Endodermal cell (in vitro differentiated cells): ENCODE measurements at places on chromosomes 6 and 20. TPM values are rescaled to one million over a fixed set of nuclear protein-coding genes. Genes with fewer than 3 reads are reported as not detected.

- H3K27me3 ChIP-seq: no peaks in the 10 kb centered on the region
- H3K4me3 ChIP-seq: no peak overlapping the region
- peaks cover 33% of the 10 kb centered on the region for H3K4me1 ChIP-seq
- peak overlapping the region; percentile 69 for H3K27ac ChIP-seq
- H3K36me3 ChIP-seq: no peaks in the 10 kb centered on the region
Measured at GRCh38 chr20:19552221-19553180, 205.6 kb upstream of the RIN2 start.

DNA sequence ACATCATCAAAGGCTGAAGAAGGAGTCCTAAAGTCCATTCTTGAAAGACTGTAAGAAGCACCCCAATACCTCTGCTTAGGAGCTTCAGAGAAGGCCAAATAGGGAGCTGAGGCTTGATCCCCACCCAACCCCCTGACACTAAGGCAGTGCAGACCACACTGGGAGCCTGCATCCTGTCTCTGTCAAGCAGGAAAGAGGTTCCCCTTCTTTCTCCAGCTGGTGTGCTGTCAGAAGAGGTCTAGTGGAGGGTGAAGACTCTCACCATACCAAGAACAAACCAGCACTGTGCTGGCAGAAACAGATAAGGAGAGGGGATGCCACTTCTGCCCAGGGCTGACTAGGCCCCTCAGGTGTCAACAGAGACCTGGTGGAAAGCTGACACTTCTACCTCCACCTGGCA is 19.9 kb downstream of the GZF1 start:
- no peak for DNase-seq
- H3K4me3 ChIP-seq: no peak overlapping the region
- no peak overlapping the region for H3K27ac ChIP-seq
- no peaks in the 10 kb centered on the region for H3K4me1 ChIP-seq
- H3K36me3 ChIP-seq: peaks cover 64% of the 10 kb centered on the region

DNA sequence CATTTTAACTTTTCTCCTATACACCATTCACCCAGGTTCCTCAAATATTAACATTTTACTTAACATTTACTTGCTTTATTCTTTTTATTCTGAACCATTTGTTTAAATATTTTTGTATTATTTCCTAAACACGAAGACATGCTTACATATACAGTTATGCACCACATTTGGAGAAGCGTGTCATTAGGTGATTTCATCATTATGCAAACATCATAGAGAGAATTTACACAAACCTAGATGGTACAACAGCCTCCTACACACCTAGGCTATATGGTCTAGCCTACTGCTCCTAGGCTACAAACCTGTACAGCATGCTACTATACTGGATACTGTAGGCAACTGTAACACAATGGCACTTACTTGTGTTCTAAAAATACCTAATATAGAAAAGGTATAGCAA is 6.6 kb downstream of the TDP2 start:
- no peak for DNase-seq
- H3K4me3 ChIP-seq: no peak overlapping the region
- H3K27ac ChIP-seq: no peak overlapping the region
- H3K36me3 ChIP-seq: peaks cover 82% of the 10 kb centered on the region
- no peaks in the 10 kb centered on the region for H3K4me1 ChIP-seq

DNA sequence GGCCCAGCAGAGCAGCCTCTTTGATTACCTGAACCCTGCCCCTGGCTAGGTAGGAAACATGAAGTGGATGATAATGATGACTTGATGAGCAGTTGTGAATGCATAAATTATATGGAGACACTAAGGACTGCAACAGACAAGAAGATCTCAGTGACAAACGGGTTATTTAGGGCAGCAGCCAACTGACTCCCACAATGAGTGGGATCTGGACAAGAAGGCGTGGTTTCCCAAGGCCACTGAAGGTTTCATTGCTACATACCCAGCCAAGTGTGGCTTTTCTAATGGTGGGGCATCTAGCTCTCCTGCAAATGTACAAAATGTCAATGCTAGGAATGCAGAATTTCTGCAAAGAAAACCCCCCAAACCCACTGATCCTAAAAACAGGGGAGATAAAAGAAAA is 29.4 kb downstream of the RING1 start:
- H3K4me1 ChIP-seq: no peaks in the 10 kb centered on the region
- H3K36me3 ChIP-seq: no peaks in the 10 kb centered on the region
- H3K27me3 ChIP-seq: peaks cover 15% of the 10 kb centered on the region
- no peak overlapping the region for H3K27ac ChIP-seq
- DNase-seq: peak; percentile 8

DNA sequence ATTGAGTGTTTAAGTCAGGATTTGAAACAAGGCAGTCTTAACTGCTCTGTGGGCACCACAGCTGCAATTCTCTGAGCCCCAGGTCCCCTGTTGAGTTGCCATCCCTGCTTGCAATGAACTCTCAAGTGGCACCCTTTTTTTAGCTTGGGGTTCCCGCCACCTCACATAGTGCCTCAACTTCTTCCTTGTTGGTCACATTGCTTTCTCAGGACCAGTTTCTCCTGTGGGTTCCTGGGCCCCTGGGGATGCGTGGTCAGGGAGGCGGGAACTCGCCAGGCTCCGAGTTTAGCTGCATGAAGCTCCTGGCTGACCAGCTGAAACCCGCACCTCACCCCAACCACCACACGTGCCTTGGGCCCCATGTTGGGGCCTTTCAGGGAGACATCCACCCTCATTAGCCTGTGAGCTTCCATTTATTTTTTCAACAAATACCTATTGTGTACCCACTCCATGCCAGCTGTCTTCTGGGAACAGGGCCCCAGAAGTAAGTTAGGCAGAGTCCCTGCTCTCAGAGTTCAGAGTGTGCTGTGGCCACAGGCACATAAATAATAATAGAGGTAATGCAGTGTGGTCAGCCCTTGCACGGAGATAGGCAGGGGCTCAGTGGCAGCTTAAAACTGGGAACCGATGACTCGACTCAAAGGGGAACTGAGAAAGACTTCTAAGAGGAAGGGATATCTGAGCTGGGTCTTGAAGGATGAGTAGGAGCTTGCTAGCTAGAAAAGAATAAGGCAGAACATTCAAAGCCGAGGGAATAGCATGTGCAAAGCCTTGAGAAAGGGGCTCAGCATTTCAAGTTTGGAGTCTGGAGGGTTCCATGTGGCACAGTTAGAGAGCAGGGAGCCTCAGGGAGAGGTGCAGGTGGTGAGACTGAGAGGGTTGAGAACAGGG is 33.9 kb upstream of the FAM83D start:
- DNase-seq: no peak
- no peak overlapping the region for H3K4me3 ChIP-seq
- no peaks in the 10 kb centered on the region for H3K27me3 ChIP-seq
- no peak overlapping the region for H3K27ac ChIP-seq

- DNase-seq: no peak
- peaks cover 7% of the 10 kb centered on the region for H3K4me1 ChIP-seq
- H3K4me3 ChIP-seq: no peak overlapping the region
- H3K36me3 ChIP-seq: no peaks in the 10 kb centered on the region
- H3K27me3 ChIP-seq: no peaks in the 10 kb centered on the region
Measured at GRCh38 chr6:119620846-119621555, 271.4 kb upstream of the MAN1A1 start.

DNA sequence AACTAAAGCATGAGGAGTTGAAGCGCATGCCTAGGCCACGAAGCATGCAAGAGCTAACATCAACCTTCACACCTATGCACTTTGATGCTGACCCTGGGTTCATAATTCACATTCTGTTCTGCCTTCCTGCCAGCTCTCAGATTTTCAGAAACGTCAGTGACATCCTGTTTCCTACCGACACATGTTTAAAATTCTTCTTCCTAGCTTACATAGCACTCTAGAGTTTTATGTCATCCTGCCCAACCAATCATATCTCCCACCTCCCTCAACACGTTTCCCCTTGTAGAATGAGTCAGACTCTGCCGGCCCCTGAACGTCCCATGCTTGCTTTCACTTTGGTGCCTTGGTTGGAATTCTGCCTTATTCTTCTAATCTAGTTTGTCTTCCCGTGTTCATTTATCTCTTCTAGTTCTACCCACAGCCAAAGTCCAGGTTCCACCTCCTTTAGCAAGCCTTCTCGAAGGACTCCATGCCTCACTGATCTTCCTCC is 97.2 kb upstream of the MAP7 start:
- no peaks in the 10 kb centered on the region for H3K36me3 ChIP-seq
- H3K27ac ChIP-seq: no peak overlapping the region
- H3K4me3 ChIP-seq: no peak overlapping the region
- H3K27me3 ChIP-seq: no peaks in the 10 kb centered on the region
- DNase-seq: no peak

GRCh38 chr20:2022163-2022562 is 28.3 kb upstream of the PDYN start:
- no peak for DNase-seq
- no peaks in the 10 kb centered on the region for H3K4me1 ChIP-seq
- H3K27ac ChIP-seq: no peak overlapping the region

GRCh38 chr6:155093430-155093829 is 98.3 kb downstream of the TIAM2 start:
- H3K27me3 ChIP-seq: no peaks in the 10 kb centered on the region
- no peaks in the 10 kb centered on the region for H3K36me3 ChIP-seq

The EDN1 gene
- total RNA-seq: 0.27 to 0.40 TPM in 2 of 3 replicates, not detected in the other

The ZNF334 gene
- 20.6 to 31.8 TPM (median 31.7 TPM) in 3 replicates for total RNA-seq

The CYP21A2 gene
- total RNA-seq: 0.63 TPM in 1 of 2 replicates, not detected in the other

The GSTA4 gene
- 21.6 and 22.0 TPM in 2 replicates for total RNA-seq
